ENCODE measurements at places on chromosomes 4 and X.

GRCh38 chr4:75745721-75746199 is 21.4 kb downstream of the USO1 start:
- no peak for DNase-seq

DNA sequence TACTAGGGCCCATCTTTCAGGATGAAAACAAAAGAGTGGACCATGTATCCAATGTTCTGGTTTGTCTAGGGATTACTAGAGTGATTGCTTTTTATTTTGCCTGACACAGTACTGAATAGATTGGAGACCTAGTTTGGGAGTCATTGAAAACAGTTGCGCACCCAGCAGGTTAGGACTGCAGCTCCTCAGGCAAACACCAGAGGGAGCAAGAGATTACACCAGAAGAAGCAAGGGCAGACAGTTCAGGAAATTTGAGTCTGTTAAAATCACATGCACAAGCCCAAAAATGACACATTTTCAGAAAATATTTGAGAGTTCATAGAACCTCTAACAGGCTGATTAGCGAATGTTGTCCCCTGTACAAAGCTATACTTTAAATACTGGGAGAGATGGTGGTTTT is 55.6 kb downstream of the CYLC1 start:
- no peak for DNase-seq

DNA sequence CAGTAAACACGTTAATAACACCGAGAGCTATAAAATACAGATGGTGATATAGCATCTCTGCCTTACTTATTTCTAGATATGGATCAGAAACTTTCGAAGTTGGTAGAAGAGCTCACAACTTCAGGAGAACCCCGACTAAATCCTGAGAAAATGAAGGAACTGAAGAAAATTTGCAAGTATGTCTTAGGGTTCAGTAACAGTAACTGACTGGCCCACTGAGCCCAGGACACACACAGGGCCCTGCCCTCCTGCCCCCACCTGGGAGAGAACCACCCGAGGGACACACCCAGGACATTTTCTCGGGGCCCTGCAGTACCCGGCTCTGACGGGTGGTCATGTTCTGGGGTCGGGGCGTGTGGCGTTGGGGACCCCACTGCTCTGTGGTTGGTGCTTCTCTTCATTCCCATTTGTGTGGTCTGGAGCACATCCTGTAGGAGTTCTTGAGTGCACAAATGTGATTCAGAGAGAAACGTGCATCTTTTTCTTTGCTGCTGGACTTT is 1.1 kb downstream of the UVSSA start:
- DNase-seq = no peak

DNA sequence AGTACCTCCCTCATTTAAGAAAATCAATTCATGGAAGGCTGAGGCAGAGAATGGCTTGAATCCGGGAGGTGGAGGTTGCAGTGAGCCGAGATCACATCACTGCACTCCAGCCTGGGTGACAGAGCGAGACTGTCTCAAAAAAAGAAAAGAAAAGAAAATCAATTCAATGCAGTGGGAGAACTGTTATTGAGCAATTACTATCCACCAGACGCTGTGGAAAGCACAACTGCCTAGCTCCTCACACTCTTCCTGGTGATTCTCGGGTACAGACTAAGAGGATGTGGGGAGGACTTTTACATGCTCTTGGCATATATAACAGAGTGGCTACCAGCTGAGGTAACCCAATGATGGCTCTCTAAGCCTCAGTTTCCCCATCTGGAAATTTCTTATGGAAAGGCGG is 2.7 kb upstream of the TMSB4X start:
- DNase-seq = no peak

DNA sequence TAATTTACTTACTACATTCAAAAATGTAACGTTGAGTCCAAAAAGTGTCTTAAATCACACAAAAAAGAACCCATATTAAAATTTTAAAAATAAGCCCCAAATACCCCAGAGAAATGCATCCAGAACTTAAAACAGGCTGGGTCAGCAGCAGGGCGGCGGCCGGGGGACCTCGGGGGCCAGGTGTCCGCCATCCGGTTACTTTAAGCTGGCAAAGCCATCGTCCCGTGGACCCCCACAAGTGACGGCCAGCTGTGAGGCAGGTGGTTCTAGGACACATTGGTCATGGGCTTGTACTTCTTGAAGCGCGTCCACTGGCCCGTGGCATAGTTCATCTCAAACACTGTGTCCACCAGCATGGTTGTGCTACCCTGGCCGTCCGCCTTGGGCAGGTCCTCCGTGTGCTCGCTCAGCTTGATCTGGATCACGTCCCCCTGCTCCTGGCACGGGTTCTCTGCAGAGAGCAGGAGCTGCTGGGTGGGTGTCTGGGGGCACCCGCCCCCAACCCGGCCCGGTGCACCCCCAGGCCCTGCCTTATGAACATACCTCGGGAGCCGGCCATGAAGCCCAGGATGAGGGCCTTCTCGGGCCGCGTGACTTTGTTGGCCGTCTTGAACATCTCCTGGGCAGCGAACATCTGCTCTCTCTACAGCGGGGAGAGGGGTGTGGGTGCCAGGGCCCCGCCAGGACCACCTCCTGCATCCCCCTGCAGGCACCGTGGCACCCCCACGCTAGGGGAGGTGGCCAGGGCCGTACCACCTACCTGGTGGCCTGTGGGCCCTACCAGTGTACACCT is 25.5 kb downstream of the NELFA start:
- no peak for DNase-seq

DNA sequence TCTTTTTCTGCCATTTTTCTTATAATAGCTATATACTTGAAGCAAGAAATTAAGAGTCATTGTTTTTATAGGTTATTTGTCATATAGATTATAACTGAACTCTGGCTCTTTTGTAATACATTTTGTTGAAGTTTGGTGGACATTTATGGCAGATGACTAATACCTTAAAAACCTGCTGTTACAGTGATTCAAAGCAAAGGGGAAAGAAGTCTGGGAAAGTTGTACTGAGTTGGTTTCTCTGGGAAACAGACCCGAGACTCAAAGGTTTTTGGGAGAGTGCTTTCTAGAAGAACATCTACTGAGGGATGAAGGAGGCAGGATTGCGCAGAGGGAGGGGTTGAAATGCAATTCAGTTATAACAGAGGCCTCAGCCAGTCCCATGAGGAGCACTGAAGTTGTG is 35.9 kb downstream of the NAP1L5 start:
- DNase-seq = no peak

GRCh38 chr4:146490106-146490505 is 31.6 kb downstream of the SLC10A7 start:
- DNase-seq = no peak

DNA sequence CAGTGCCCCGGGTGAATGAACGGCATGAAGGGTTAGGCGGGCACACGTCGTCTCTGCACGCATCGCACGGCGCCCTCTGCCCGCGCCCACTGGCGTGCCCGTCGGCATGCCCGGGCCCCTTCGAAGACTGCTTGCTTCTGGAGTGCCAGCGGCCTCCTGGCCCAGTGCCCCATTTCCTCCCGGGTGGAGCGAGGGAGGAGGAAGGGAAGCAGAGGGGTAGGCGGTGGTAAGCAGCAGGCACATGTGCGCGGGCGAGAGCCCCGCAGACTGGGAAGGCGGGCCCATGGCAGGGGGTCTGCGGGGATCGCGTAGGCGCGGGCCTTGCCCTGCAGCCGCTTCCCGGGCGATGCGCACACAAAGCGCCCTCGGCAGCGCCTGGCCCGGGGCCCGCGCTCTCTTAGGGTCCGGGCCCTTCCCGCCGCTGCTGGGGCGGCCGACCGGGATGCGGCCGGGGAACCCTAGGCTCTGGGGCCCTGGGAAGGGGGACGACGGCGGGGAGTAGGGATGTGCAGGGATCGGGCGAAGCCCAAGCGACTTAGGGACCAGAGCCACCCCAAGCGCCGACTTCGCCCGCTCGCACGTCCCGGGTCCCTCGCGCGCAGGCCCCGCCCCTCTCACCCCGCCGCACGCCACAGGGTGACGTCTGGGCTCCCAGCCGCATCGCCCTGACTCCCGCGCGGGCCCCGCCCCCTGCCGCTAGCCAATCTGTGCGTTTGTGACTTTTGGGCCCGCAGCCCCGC is 866 bp upstream of the EMD start:
- no peak for DNase-seq

DNA sequence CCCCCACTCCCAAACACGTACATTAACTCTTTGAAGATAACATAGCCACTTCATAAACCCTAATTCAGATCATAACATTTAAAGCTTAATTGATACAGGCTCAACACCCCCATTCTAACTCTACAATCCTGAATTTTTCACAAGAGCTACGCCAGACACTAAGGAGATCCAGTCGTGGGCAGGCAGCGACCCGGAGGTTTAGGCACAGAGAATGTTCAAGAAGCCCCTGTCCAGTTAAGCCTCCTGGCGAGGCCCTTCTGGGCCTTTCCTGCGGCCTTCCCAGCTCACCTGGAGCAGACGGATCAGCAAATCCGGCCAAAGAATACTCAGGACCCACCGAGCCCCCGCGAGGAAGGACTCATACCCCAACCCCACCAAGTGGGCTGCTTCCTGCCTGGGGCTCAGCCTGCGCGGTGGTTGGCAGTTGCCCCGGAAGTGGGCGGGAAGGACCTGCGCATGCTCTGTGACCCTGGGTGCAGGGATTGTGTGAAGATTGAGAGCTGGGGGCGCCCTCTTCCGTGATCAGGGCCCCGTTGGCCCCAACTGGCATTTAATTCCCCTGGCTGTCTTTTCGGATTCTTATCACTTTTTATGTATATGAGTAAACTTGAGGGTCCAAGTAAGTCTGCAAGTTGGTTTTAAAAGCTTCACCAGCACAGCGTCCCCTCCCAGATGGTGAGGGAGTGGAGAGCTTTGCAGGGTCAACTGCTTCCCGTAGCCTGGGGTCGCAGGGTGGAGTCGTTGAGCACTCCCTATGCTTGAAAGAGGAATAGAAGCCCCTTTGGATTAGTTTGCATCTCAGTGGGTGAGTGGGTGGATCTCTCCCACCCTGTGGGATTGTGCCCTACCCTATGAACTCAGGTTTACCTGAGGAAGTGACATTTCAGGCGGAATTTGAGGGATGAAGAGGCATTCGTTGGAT is at the start of gene TRIM61:
TSS of gene TRIM61 (minus strand) at position 415 of the 922 bp plus-strand sequence. CDS start 7,655 bp downstream, outside the sequence.
- peak; percentile 25 for DNase-seq

DNA sequence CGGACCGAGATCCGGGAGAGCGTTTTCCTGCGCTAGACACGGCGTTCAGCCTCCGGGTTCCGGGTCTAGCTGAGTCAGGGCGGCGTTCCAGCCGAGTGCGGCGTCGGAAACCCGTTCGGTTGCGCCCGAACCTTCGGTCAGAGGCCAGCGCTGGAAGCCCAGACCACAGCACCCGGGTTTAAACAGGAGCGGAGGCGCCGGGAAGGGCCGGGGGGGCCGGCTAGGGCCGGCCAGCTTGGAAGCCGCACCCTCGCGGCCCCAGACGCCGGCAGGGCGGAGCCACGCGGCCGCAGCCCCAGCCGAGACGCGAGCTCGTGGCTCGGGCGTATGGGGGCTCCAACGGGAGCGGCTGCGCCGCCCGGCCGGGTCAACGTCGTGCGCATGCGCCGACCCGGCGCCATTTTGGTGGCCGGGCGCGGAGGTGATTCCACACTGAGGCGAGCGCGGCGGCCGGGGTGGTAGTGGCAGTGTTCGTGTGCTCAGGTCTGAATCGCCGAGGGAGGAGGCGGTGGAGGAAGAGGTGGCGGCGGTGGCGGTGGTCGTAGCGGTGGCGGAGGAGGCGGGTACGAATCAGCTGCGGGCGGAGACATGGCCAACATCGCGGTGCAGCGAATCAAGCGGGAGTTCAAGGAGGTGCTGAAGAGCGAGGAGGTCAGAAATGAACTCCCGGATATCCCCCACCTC is at the start of gene UBE2K:
TSS of gene UBE2K (plus strand) at position 397 of the 684 bp plus-strand sequence. CDS start at position 589, 192 bp downstream.
- peak; percentile 86 for DNase-seq

DNA sequence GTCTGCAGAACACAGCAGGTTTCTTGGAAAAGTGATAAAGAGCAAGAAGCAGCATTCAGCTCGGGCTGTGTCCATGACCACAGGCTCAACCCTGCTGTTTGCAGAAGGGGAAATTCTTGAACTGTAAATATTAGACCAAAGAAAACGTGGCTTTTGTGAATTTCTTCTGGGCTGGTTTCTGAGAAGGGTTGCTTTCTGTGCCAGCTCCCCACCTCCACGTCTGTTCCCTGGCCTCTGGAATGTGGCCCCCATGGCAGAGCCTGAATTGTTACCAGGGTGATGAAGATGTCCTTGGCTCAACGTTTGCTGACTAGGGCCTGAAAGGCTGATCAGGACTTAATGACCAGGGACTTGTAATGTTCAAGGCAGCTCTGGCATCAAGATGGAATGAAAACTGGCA is 116.0 kb downstream of the CPEB2 start:
- no peak for DNase-seq

DNA sequence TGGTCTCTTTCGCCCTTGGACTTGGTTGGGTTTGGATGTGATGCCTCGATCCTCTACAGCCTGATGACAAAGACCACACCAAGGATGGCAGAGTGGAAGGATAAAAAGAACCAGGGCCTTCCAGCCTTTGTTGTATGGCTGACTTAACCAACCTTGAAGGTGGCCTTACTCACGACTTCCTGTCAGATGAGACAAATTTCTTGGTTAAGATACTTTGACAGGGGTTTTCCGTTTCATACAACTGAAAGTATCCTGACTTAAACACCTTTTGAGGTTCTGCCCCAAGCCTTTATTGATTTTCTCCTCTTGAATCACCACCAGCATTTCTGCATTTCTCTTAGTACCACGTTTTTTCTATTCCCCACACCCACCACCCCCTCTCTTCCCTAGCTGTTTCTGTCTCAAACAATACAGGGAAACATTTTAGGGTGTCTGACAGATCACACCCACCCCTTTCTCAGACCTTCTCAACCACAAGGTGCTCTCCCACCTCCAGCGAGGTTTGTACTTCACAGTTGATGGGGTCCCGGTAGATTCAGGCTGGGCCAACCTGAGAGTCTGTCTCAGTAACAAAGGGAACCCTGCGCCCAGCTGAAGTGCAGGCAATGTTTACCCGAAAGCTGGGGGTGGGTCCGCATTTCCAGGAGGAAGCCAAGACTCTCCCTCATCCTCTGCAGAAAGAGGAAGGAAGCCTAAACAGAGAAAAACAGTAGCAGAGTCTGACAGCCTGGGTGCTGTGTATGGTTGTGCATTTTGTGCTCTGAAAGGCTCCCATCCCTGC is 5.0 kb upstream of the TSPAN5 start:
- DNase-seq = peak; percentile 35

DNA sequence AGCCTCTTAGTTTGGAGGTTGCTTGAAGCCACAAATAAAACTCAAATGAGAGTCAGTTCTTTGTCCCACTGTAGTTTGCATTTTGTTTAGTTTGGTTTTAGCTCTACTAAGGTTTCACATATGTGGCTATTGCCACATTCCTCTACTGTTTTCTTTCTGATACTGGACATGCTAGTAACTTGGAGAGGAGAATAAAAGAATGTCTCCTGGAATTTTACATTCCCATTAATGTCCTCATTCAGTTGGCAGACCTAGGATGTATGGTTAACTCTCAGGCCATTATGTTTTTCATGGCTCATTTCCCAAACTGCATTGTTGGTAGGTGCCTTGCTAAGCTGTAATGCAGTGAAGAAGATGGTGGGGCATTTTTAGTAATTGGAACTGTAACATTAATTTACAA is 29.9 kb downstream of the UPRT start:
- no peak for DNase-seq

- DNase-seq = no peak
Observed at GRCh38 chrX:97260679-97261078, 377.0 kb downstream of the RPA4 start.
